RCC 7860 (cell line): ENCODE measurements at places on chromosomes 7 and 10.

DNA sequence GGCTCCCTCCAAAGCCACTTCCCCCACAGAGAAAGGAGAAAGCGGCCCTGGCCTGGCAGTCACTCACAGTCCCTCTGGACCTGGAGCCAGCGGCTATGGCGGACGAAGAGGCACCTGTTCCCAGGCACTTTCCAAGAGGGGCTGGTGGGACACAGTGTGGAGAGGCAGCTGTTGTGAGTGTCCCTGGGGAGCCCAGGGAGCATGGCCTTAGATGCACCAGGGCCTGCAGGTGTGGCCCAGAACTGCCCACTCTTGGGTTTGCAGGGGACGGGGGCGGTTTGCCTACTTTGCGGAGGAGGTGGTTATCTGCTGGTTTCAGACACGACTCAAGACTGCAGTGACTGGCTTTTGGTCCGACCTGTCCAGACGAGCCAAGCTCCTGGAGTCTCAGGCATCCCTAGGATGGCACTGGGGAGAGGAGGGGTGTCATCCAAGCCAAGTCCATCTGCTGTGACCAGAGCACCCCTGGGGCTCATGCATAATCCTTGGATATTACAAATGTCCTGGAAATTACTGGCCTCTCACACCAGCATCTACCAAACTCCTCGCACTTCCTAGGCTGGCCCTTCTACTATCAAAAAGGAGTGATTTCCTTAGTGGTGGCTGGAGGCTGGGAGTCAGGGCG is 18.4 kb downstream of the CTBP2 start:
- no peak for DNase-seq

GRCh38 chr7:117023325-117023854 is 70.1 kb downstream of the ST7 start:
- no peak for DNase-seq

DNA sequence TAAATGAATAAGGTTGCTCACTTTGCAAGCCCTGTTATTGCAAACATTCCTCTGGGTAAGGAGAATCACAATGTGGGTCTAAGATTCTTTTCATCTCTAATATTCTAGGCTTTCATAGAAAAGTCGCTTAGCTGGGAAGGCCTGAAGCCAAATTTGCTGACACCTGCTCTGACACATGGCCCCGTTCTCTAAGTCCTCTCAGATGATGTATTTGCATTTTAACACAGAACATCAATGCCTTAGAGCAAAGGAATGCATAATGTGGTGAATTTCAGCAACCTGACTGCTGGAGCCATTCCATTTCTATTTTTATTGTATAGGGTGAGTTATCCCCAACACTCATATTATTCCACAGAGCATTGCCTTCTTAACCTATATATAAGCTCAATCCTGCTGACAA is 682.1 kb upstream of the NRP1 start:
- DNase-seq = no peak

DNA sequence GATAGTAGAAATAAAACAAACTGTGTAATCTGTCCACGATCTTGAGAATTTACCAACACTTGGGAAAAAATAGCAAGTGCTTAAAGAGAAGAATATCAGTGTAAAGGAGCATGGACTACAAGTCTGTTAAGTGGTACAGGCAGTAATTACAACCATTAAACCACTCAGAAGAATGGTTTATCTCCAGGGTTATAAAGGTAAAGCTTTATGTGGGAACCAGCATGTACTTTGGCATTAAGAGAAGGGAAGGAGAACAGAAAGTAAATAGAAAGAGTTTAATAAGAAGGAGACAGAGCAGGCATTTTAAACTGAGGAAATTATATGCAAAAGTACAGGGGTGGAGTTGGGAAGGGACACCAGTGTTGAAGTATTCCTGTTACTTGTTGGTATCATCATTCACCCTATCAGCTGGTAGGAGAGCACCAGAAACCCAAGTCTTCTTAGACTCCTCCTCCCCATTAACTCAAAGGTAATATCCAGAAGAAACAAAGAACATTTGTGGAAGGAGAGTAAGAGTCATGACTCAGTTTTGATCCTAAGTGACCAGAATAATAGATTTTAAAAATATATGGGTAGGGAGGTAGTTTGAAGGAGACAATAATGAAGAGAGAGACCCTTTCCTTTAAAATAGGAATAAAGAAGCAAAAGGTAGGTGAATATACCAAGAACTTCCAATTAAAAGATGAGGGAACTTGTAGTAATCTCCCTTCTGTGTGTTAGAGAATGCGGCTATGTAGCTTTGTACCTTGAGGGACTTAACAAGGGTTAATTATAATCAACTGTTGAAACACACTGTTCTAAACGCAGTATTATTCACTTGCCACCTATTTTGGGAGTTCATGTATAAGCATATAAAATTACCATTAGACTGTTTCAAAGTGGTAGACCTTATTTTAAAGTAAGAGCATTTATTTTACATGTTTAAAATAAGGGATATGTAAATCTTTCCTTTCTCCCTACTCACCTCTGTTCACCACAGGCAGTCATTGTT is 92.1 kb upstream of the STRIP2 start:
- DNase-seq = no peak

- DNase-seq = peak; percentile 14
These were observed 36.9 kb downstream of the AKR1B1 start for GRCh38 chr7:134422008-134422407.

DNA sequence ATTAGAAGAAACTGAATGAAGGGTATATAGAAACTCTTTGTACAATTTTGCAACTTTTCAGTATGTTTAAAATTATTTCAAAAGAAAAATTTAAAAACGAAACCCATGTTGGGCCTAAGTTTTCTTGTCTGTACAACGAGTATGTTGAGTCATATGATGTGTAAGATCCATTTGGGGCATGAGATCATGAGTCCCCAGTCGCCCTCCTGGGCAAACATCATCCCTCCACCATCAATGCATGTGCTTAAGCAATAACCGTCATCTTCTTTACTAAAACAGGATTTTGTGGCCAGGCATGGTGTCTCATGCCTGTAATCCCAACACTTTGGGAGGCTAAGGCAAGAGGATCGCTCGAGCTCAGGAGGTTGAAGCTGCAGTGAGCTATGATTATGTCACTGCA is 54.2 kb upstream of the CDCA7L start:
- DNase-seq = no peak

- no peak for DNase-seq
These were observed 1.5 kb downstream of the FAM13C start for GRCh38 chr10:59360605-59361405.

- no peak for DNase-seq
These were observed 76.7 kb downstream of the ANK3 start for GRCh38 chr10:60312818-60313588.

- DNase-seq = no peak
These were observed 116.5 kb downstream of the ELAPOR2 start for GRCh38 chr7:86942995-86943394.

GRCh38 chr7:136069840-136070529 is 92.8 kb upstream of the MTPN start:
- DNase-seq = no peak

DNA sequence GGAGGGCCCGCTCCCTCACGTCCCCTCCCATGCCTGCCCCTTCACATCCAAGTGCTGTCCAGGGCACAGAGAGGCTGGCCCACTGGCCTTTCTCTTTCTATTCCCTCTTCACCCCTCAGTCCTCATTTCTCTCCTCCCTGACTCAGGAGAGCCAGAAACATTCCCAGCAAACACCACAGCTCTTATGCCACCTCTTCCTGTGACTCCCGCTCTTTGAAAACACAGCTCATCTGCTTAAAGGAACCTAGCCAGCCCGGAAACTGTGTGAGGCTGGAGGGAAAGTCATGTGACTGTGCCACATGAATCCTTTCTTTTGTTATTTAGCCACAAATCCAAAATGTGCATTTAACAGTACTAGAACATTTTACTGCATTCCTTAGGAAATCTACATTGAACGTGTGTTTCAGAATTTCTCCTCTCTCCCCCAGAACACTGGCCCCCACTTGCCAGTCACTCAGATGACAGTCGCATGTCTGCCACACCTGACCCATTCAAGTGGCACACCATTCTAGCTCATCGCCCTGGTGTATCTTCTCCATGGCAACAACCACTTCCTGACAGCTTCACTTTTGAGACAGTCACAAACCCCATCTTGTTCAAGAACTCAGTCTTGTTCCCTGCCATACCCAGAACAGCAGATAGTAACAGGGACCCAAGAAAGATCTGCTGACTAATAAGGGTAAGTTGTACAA is 42.8 kb downstream of the GRB10 start:
- DNase-seq = peak; percentile 21

DNA sequence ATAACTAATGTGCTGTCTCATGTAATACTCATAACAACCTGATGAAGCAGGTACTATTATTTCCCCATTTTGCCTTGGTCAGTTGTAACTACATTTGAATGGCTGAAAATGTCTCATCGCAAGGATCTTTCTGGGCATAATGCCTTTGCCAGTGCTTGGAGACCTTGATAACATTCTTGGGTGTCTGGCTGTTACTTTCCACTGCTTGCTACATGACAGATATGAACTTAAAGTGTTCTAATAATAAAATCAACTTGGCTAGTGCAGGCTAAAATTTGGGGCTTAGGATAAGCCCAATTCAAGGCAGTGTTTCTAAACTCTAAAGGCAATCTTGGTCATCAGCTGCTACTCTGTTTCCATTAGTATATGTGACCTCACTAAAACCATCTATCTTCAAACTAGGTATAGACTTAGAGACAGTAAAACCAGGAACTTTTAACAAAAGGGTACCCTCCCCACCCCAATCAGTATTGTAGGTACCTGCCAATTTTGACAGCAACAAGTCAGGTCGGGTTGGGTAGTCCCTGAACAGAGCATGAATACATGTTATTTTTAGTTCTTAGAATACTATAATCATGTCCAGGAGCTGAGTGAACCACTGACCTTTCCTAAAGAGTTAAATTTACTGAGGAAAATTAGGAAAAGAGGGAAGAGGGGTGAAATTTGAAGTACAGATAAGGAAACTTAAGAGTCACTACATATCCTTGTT is 68.2 kb upstream of the AHR start:
- no peak for DNase-seq

DNA sequence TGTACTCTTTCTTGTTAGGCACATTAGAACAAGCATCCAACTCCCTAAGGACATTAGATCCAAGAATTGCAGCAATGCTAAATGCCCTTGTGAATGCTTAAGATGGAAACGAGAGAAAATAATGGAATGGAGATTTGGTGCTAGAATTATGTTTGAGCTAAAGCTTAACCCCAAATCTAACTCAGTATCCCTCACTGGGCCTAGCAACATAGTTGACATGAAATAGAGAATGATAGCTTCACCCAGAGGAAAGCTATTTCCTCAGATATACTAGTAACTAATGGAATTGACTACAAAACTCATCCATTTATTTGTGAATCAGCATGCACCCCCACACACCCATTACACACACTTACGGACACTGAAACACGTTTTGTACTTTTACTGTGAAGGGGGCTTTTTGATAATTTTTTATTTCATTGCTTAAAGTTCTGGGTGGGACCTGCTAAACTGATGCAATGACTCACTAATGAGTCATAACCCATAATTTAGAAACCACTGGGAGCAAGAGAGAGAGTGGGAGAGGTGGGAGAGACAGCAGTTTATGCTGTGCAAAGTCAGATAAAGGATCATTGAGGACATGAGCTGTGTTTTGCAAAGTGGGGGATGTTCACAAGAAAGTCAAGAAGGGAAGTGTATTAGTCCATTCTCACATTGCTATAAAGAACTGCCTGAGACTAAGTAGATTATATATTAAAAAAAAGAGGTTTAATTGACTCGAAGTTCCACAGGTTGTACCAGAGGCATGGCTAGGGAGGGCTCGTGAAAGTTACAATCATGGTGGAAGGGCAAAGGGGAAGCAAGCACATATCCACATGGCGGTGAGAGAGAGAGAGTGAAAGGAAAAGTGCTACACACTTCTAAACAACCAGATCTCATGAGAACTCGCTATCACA is 382.7 kb downstream of the SFMBT2 start:
- no peak for DNase-seq

DNA sequence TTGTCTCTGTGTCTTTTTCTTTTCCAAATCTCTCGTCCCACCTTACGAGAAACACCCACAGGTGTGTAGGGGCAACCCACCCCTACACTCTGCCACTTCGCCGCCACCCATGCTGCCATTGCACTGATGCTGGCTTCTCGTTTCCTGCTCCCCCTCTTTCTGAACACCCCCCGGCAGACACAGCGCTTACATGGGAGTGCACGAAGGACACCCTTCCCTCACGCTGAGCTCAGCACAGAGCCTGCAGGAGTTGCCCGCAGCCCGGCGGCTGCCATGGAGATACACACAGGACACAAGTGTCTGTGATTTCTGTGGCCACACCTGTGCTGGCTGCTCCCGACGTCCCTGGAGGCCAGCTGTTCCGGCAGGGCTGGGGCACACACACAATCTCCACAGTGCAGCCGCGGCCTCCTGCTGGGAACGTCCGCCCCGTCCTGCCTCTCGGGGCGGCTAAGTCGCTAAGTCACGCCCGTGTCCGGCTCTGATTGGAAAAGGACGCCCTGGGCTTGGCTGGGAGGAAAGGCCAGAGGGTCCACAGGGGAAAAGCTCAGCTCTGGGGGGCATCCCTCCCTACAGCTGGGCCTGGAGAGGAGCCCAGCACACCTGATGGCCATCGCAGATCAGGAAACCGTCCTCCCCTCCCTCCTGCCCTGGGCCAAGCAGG is 349.8 kb downstream of the PTPRN2 start:
- no peak for DNase-seq

DNA sequence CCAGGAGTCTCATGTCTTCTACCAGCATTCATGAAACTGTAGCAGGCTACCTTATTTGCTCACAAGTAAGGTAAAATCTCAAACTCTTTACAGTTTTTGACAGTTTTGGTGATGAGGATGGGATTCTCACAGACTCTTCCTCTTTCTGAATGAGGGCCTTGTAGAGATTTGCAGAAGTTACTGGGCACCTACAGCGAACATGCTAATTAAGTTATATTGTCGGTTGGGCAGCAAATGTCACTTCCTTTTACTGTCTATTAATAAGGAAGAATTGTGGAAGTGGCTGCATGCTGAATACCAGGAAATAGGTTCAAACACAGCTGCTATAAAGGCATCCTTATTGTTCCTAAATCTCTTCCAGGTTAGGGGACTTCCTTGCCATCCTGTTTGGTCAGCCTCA is 189.6 kb downstream of the DNAJC1 start:
- DNase-seq = no peak

DNA sequence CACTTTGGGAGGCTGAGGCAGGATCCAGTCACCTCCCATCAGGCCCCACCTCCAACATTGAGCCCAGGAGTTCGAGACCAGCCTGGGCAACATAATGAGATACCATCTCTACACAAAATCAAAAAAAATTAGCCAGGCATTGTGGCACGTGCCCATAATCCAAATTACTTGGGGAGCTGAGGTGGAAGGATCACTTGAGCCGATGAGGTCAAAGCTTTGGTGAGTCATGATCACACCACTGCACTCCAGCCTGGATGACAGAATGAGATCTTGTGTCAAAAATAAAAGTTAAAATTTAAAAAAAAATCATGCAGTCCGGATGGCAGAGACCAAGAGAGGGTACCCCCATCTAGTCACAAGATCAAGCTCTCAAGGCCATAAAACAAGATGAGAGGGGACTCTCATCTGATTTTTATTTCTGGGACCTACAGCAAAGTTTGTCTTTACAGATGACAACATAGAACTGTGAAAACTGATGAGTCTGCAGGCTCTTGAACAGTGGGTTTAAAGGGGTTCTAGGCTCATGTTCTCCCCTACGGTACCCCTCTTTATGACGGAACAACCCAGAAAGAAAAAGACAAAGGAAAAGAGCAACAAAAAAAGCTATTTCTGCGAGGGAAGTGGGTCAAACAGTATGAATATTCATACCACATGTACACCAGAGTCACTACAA is 28.9 kb upstream of the CREB3L2 start:
- DNase-seq = peak; percentile 53

GRCh38 chr10:76523791-76524351 is 1092.4 kb downstream of the LRMDA start:
- no peak for DNase-seq

GRCh38 chr7:42247301-42247700 is 10.3 kb upstream of the GLI3 start:
- no peak for DNase-seq

GRCh38 chr10:54576541-54576940 is 224.5 kb downstream of the PCDH15 start:
- no peak for DNase-seq
